ENCODE measurements at places on chromosomes 1 and 21.
A peak's percentile ranks its signal among the peaks of the same experiment; 100 is the strongest.

GRCh38 chr1:11438996-11439395 lies 40.0 kb upstream of the DISP3 start:
- DNase-seq, result no peak

- no peak for DNase-seq
Measured at GRCh38 chr1:43372172-43372571, 4.4 kb upstream of the ELOVL1 start.

GRCh38 chr1:58157256-58157655 lies 389.3 kb downstream of the OMA1 start:
- DNase-seq, result no peak

DNA sequence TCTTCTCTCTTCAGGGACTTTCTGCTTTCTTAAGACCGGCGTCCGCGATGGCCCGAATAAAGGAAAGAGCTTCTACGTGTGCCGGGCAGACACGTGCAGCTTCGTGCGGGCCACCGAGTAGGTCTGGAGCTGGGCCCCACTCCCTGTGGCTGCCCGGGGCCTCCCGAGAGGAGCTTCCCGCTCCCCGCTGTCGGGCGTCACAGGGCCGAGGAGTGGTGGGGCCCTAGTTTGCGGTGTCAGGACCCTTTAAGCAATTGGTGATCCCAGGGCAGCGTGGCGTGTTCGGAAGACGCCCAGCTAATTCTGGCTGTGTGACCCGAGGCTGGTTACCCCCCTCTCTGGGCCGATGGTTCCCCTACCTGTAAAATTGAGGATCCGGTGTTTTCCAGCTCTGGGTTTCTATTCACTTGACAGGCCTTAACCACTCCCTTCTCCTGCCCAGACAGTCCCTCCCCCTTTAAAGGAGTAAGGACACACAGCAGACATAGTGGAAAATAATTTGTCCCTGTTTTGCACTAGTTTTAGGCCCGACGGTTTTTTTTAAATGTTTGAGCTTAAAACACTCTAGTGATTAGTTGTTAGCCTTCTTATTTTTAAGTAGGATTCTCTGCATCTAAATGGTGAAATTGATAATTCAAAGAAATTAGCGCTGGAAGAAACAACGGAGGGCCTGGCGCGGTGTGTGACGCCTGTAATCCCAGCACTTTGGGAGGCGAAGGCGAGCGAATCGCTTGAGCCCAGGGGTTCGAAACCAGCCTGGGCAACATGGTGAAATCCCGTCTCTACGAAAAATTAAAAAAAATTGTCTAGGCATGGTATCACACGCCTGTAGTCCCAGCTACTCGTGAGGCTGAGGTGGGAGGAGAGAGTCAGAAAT lies 553 bp downstream of the TTF2 start:
- DNase-seq, result peak; percentile 28

GRCh38 chr21:35036465-35037383 lies 12.4 kb downstream of the RUNX1 start:
- no peak for DNase-seq

DNA sequence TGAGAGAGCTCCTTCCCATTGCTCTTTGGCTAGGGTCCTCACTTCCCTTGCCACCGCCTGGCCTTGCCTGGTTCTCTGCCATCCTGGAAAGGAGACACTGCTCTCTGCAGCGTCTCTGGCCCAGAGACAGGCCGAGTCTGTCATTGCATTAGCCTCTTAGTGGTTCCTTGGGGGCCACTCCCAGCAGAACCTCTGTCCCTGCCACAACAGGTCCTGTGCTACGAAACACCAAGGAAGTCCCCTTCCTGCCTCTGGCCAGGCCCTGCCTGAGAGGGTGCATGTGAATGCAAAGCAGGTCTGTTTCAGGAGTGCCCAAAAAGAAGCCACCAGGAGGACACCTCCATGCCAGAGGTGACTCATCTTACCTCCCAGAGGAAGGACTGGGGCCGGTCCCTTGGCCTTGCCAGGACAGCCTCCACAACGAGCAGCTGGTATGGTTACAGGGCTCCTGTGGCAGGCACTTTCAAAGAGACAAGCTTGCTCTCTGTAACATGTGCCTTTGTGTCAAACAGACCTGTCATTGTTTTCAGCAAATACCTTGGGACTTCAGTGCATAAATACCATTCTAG lies 59.6 kb downstream of the VPS26C start:
- peak; percentile 15 for DNase-seq

DNA sequence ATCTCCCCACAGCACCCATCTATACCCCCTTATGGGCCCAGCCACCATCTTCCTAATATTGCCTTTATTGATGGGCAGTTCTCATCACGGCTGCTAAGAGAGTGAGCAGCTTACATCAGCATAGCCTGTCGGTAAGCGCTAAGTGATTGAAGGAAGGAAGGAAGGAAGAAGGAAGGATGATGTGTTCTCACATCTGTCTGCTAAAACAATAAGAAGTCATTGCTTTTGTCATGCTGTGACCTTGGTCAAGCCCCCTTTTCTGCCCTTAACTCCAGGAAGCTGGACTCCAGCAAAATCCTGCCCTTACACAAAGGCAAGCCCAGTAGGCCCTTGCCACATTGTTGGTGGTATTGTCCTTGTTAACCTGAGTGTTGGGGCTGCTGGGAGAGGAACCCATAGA lies 165.0 kb downstream of the ETS2 start:
- no peak for DNase-seq

- DNase-seq, result no peak
Measured at GRCh38 chr1:155081472-155082300, 3.0 kb downstream of the EFNA3 start.

DNA sequence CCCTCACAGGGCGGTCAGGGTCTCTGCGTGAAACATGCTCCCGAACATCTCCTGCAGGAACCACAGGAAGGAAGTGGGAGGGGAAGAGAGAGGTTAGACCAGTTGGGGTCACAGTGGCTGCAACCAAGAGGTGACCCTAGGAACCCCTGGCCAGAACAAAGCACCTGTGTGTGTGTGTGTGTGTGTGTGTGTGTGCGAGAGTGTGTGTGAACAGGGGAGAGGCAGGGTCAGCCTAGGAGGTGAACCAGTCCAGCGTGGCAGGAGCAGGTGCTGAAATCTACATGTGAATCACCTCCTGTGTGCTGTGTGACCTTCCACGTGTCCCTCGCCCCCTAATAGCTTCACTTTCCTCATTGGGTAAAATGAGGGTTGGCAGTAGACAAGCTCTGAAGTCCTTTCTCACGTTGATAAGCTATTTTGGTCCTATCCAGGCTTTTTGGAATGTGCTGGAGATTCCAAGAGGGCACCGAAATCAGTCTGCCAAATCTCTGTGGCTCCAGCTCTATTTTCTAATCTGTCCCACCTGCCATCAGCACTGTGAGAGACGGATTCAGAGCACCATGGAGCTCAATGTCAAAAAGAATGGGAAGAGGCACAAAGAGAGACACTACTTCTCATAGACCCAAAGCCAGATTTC lies 27.8 kb downstream of the SLC26A9 start:
- DNase-seq, result no peak

- DNase-seq, result no peak
Measured at GRCh38 chr21:31929548-31929947, 56.7 kb downstream of the HUNK start.

- no peak for DNase-seq
Measured at GRCh38 chr1:56686169-56686568, 41.1 kb downstream of the PRKAA2 start.

DNA sequence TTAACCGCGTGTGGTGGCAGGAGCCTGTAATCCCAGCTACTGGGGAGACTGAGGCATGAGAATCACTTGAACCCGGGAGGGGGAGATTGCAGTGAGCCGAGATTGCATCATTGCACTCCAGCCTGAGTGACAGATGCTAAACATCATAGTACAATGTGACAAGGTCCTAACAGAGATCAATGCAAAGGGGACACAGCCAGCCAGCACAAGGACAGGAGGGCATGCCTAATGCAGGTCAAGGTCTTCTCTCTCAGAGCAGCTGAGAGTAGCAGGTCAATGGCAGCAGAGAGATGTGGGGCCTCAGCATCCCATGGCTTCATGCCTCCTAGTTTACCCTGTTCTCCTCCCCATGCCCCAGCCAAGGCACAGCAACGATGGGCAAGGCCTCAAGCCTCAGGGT lies 3.0 kb upstream of the SMIM11 start:
- no peak for DNase-seq

DNA sequence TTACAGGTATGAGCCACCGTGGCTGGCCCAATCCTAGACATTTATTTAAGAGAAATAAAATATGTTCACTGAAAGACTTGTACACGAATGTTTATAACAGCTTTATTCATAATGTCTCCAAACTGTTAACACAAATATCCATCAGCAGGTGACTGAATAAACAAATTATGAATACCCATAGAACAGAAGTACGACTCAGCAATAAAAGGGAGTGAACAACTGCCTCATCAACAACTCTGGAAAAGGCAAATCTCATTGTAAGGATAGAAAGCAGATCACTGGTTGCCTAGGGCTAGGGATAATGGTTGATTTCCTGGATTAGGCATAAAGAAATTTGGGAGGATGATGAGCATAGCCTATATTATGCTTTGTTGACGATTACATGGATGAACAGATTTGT lies 41.7 kb downstream of the GABPA start:
- DNase-seq, result no peak

- no peak for DNase-seq
Measured at GRCh38 chr1:91589437-91589836, 88.8 kb downstream of the CDC7 start.

DNA sequence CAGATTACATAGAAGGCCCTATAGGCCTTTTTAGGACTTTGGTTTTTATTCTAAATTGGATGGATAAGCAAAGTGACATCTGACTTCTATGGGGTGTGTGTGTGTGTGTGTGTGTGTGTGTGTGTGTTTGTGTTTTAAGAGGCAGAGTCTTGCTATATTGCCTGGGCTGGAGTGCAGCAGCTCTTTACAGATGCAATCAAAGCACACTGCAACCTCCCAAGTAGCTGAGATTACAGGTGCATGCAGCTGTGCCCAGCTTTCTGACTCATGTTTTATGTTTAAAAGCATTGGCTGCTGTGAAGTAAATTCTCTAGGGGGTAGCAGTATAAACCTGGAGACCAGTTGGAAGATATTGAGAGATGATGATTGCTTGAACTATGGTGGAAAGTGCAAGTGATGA lies 12.4 kb upstream of the EVI5 start:
- DNase-seq, result no peak

GRCh38 chr21:25031750-25032149 lies 575.5 kb downstream of the MRPL39 start:
- no peak for DNase-seq

GRCh38 chr1:180909462-180909976 lies 3.2 kb upstream of the KIAA1614 start:
- no peak for DNase-seq

GRCh38 chr1:243490748-243491686 lies 235.2 kb downstream of the SDCCAG8 start:
- no peak for DNase-seq

- DNase-seq, result no peak
Measured at GRCh38 chr1:24155011-24155782, 12.3 kb upstream of the IL22RA1 start.

DNA sequence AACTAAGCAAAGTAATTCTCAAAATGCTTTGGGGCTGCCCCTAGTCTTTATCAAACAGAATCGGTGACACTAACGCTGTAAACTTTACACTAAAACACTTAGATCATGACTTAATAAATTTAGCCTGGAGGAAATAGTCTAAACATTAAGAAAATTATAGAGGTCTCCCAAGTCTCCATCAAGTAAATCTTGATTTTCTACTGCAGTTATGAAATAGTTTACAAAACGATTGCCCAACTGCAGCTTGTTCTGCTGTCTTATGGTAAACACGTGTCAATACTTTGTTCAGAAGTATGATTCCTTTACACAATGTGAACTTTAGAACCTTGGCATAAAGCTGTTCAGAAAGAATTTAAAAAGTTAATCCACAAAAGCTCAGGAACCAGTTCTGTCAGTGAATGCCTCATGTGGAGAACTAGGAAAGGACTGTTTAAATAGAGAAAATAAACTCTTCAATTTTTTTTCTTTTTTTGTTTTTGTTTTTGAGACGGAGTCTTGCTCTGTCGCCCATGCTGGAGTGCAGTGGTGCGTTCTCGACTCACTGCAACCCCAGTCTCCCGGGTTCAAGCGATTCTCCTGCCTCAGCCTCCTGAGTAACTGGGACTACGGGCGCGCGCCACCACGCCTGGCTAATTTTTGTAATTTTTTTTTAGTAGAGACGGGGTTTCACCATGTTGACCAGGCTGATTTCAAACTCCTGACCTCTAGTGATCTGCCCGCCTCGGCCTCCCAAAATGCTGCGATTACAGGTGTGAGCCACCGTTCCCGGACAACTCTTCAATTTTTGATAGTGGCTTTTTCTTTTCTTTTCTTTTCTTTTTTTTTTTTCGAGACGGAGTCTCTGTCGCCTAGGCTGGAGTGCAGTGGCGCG lies 1.6 kb downstream of the DDI2 start:
- no peak for DNase-seq

Measured in HL-60 (cell line).